Esophagus squamous epithelium (tissue), 5 donors: ENCODE measurements at places on chromosomes 2 and 18.

DNA sequence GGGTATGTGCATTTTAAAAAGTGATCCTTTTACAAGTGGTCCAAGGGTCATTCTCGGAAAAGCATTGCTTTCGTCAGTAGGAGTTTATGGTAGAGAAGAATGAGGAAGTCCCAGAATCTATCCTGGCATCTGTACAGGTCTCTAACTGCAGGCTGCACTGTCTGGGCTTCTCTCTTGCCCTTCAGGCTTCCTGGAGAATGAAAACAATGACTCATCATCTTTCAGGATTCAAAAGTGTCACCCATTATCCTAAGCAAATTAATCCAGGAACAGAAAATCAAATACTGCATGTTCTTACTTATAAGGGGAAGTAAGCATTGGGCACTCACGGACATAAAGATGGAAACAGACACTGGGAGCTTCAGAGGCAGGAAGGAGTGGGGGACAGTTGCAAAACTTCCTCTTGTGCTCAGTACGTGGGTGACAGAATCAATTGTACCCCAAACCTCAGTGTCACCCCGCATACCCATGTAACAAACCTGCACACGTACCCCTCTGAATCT lies 60.2 kb upstream of the TXNDC2 start:
- DNase-seq: no peak

- no peak for DNase-seq
These were observed 8.7 kb upstream of the HS6ST1 start for GRCh38 chr2:128327180-128327964.

GRCh38 chr2:237180987-237181386 lies 95.3 kb downstream of the COPS8 start:
- DNase-seq: no peak

GRCh38 chr2:33602201-33602830 lies 3.2 kb upstream of the FAM98A start:
- DNase-seq: no peak

DNA sequence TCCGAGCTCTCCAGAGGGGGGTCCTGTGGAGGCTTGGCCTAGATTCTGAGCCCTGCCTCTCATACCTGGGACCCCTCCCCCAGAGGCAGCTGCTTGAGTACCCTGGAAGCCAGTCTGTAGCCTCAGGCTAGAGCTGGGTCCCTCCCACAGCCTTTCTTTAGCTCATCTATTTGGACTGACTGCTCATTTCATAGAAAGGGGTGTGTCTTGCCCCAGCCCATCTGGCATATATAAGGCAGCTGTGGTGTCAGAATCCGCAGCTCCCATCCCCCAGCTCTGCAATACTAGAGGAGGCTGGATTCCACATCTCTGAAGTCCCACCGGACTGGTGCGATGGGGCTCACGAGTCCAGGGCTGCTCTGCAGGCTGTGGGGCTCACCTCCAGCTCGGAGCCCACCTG lies 26.1 kb downstream of the MPHOSPH10 start:
- DNase-seq: no peak

GRCh38 chr2:62724886-62725711 lies 19.6 kb downstream of the EHBP1 start:
- no peak for DNase-seq

DNA sequence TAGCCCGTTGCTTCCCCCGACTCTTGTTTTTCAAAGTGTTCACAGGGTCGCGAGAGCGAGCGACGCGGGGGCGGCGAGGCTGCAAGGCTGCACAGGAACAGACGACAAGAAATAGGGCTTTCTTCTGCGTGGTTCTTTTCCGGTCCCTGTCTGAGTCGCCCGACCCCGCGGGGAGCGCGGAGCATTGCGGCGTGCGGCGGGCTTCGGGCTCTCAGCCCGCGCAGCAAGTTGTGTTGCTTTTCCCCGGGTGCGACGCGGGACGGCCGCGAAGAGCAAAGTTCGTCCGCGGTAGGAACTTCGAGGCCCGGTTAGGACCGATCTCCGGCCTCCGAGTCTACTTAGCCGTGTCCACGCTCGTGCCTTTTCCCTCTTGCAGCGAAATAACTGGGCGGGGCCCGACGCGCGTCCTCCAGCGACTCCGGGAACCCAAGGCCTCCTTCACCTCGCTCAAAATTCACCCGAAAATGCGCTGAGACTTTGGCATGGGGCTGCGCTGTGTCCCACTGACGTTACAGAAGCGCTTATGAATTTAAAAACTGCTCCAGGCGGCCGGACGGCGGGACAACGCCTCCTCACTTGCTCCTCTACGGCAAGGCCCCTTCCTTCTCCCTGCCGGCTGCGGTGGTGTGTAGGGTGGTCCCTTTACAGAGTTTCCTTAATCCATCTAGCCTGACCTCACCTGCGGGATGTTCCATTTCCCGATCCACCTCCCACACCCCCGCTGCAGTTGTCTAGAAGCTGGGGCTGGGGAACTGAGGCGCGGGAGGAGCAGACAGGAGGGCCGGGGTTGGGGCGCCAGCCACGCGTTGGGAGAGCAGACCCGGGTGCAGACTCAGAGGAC lies 1.5 kb upstream of the BCL2L11 start:
- no peak for DNase-seq

DNA sequence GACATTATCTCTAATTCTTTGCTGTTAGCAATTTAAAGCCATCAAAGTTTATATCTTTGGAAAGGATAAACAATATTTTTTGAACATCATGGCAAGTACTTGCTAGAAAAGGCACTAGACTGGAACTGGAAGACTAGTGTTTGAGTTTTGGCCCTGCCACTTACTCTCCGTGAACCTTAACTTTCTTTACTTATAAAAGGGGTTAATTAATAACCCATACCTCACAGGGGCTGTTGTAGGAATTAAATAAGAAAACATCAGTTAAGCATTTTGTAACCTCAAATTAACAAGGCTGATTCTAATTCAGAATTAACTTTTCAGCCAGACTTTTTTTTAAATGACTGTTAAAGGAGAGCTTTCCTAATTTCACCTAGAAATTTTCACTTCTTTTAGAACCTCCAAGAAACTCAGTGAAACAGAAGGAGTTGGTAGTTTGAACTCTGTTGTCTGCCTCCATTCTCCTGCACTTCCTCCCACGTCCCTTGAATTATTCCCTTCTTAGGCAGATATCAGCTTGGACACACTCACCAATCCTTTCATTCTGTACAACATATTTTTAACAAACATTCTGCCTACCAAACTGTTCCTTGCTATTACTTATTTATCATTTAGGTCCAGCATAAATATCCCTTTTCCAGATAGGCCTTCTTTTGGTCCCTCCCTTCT lies 79.5 kb downstream of the COX7A2L start:
- no peak for DNase-seq

- DNase-seq: no peak
These were observed 163.5 kb downstream of the MTCL1 start for GRCh38 chr18:8868779-8869415.

DNA sequence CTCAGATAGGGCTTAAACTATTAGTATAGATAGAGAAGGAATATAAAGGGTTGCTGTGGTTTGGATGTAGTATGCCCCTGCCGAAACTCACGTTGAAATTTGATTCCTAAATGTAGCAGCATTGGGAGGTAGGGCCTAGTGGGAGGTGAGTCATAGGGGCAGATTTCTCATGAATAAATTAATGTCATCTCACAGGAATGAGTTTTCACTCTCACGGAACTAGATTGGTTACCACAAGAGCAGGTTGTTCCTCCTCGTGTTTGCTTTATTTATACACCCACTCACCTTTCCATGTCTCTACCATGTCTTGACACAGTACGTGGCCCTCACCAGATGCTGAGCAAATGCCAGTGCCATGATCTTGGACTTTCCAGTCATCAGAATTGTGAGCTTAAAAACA lies 218.2 kb downstream of the RBM43 start:
- DNase-seq: no peak

DNA sequence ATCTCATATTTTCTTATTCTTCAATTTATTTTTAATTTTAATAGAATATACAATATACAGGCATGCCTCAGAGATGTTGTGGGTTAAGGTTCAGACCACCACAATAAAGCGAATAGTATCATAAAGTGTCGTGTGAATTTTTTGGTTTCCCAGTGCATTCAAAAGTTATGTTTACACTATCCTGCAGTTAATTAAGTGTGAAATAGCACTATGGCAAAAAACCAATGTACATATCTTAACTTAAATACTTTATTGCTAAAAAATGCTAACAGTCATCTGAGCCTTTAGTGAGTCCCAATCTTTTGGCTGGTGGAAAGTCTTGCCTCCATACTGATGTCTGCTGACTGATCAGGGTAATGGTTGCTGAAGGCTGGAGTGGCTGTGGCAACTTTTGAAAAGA lies 637.6 kb downstream of the TDRD15 start:
- DNase-seq: no peak

DNA sequence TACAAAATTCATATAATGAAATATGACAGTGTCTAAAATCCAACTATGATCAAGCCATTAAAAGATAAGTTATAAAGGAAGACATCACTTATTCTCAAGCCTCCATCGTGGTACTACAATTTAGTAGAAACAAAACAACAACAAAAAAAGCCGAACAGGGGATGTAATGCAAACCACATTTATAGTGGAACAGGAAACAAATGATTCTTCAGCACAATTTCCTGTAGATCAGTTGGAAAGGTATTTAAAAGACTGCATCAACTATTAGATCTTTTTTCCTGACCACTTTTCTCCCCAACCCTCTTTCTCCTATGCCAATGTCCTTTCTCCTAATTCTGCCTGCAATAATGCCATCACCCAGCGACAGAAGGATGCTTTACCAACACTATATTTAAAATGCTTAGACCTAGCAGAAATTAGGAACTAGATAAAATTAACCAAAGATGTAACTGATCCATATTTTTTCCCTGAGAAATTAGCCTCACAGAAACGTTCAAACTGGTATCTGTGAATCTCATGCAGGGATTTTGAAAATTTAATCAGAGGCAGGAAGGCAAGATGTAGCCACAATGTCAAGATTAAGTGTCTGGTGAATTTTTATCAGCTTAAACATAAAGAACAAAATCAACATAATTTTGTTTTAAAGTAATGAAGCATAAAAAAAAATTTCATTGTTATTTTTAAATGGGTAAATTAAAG lies 271.4 kb downstream of the TCF4 start:
- no peak for DNase-seq

DNA sequence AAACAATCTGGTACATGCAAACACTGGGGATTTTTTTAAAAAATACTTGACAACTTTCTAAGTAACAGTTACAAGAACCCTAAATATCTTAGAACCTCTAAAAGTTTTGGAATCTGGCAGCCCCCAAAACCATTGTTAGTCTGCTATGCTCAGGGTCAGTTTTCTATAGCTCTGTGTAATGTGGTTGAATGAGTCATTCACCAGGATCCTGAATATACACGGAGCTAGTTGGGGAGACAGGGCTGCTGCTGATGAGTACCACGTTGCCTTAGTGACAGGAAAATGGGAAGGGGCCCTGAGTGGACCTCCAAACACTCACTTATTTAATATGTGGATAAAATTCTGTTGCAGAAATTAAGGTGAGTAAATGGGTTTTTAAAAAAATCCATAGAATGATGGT lies 36.9 kb upstream of the TANC1 start:
- DNase-seq: no peak

DNA sequence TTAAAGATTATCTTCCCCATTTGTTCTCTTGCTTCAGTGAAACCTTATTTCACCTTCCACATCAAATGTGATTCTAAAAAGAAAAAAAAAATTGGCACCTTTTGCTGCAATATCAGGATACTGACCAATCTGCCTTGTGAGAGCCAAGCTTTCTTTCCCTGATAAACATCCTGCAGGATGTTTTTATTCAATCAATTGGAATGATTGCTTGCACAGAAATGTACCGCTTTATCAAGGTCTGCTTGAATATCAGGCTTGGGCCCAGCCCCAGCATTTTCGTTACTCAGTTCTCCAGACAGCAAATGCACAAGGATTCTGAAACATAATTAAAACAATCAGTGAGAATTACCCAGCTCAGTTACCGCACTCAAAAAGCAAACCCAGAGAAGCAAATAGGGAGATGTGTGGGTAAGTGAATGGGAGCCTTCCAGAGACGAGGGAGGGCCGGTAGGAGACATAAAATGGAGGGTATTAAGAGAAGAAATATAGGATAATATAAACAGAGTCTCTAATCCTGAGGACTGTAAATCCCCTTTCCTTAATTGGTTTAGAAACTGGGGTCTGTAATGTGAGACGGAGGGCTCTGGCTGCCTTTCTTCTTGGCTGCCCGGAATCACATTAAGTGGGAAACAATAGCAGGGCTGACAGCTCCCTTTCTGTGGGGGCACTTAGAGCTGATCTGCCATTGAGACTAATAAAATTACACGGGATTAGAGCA lies 291.8 kb downstream of the ICOS start:
- DNase-seq: no peak

DNA sequence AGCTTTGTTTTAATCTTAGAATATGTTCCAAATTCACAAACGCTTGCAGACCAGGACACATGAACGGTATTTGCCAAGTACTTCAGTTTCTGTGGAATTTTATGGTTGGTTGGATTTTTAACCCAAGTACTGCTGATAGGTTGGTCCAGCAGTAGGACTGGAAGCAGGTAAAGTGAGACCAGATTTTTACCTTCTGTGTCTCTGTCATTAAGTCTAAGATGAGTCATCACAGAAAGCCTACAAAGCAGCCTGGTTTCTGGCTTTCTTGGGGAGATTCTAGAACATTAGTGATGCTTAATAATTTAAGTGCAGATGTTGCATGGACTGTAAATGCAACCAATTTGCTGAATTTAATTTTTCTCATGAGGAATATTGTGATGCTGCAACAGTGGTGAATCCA lies 100.5 kb downstream of the SCG2 start:
- DNase-seq: no peak

GRCh38 chr18:22503803-22504202 lies 86.1 kb upstream of the CTAGE1 start:
- DNase-seq: no peak

GRCh38 chr18:6219116-6219717 lies 195.5 kb downstream of the L3MBTL4 start:
- no peak for DNase-seq

- DNase-seq: no peak
These were observed 323.1 kb downstream of the RBM43 start for GRCh38 chr2:150938527-150938926.

- DNase-seq: no peak
These were observed 28.4 kb downstream of the ARL4C start for GRCh38 chr2:234468503-234468902.

- no peak for DNase-seq
These were observed 45.2 kb downstream of the ST3GAL5 start for GRCh38 chr2:85843543-85843942.
